HL-60 (cell line): ENCODE measurements at places on chromosomes 12 and 14.

DNA sequence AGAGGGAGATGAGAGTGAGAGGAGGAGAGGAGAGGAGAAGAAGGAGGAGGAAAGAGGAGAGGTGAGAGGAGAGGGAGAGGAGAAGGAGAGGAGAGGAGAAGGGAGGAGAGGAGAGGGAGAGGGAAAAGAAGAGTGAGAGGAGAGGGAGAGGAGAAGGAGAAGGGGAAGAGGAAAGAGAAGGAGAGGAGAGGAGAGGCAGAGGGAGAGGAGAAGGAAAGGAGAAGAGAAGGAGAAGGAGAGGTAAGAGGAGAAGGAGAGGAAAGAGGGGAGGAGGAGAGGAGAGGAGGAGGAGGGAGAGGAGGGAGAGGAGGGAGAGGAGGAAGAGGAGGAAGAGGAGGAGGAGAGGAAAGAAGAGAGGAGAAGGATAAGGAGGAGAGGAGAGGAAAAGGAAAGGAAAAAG lies 266.8 kb downstream of the ITPR2 start:
- no peak for DNase-seq

- no peak for DNase-seq
These were observed 68.4 kb upstream of the DLK1 start for GRCh38 chr14:100658181-100658886.

- DNase-seq, result no peak
These were observed 43.1 kb upstream of the KRR1 start for GRCh38 chr12:75554556-75554880.

DNA sequence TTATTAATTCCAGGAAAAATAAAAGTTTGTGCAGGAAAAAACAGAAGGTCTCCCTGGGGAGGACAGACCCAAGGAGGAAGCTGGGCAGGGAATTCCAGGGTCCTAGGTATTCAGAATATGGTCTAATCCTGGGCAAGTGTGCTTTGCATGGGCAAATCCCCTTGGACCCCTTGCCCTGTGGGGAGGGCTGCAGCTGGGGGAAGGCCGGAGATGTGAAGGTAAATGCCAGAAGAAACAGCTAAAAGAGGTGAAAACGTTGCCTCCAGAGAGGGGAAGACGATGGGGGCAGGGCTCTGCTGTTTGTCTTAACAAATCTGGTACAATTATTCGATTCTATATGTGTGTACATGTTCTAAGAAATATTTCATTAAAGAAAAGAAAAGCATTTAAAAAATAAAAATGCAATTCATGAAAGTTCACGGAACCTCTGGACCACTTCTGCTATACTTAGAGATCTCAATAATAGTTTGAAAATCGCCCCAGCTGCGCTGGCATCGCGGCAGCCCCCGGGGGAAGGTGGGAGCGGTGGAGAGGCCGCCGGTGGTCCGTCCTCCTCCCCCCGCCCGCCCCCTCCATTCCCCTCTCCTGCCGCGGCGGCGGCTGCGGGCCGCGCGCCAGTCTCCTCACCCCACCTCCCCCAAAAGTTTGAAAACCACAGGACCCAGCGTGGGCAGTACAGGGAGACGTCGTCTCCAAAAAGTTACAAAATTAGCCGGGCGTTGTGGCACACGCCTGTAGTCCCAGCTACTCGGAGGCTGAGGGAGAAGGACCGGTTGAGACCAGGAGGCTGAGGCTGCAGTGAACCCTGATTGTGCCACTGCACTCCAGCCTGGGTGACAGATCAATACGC lies 1.5 kb upstream of the PRPF40B start:
- DNase-seq, result no peak
